ENCODE measurements at places on chromosomes 2 and 18. TPM values are rescaled to one million over a fixed set of nuclear protein-coding genes. Genes with fewer than 3 reads are reported as not detected.

GRCh38 chr2:240704651-240705050, 13.0 kb downstream of the AQP12A start:
- no peak for DNase-seq
- H3K27me3 ChIP-seq = no peaks in the 10 kb centered on the region
- no peaks in the 10 kb centered on the region for H3K4me1 ChIP-seq
- no peak overlapping the region for H3K4me3 ChIP-seq
- H3K27ac ChIP-seq = no peak overlapping the region

DNA sequence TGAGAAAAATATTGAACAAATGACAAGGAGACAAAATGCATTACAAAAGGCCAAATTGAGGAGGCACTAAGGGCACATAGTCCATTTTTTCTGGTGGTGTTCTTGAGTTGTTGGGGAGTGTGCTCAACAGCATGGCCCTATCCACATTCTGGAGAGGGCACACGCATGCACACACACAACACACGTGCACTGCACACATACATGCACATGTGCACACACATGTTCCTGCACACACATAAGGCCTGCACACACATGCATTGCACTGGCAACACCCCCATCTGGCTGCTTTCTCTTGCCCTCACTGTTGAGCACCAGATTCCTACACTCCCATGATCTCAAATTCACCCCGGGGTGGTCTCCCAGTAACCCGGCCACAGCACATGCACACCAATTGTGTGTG, 659.2 kb upstream of the RAB6C start:
- no peaks in the 10 kb centered on the region for H3K4me1 ChIP-seq
- no peaks in the 10 kb centered on the region for H3K36me3 ChIP-seq
- no peaks in the 10 kb centered on the region for H3K27me3 ChIP-seq
- no peak overlapping the region for H3K4me3 ChIP-seq

- DNase-seq = peak; percentile 60
- H3K27ac ChIP-seq = peak overlapping the region; percentile 84
- H3K4me3 ChIP-seq = no peak overlapping the region
- H3K4me1 ChIP-seq = no peaks in the 10 kb centered on the region
- no peaks in the 10 kb centered on the region for H3K36me3 ChIP-seq
These were observed 8.4 kb upstream of the SATB2 start for GRCh38 chr2:199465988-199466691.

GRCh38 chr18:33720133-33720532, 142.1 kb downstream of the ASXL3 start:
- no peaks in the 10 kb centered on the region for H3K27me3 ChIP-seq
- H3K27ac ChIP-seq = no peak overlapping the region
- H3K36me3 ChIP-seq = no peaks in the 10 kb centered on the region
- no peak for DNase-seq
- no peak overlapping the region for H3K4me3 ChIP-seq
- H3K4me1 ChIP-seq = no peaks in the 10 kb centered on the region

DNA sequence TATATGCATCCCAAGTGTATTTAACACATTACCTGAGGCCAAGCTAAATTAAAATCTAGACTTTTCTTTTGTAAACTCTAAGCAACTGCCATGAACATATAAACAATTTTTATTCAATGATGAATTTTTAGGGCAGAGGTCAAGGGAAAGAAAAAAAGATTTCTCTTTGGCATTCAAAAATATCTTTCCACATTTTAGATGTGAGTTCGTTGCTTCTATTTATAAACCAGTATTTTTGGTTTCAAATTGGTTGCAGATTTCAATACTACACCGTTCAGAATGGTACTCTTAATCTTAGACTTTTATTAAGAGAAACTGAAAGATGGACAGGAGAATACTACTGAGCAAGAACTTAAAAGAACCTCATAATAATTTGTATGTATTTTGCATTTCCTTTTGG, 293.6 kb upstream of the CCDC68 start:
- DNase-seq = no peak
- no peaks in the 10 kb centered on the region for H3K4me1 ChIP-seq
- H3K27ac ChIP-seq = no peak overlapping the region
- no peaks in the 10 kb centered on the region for H3K36me3 ChIP-seq
- no peak overlapping the region for H3K4me3 ChIP-seq
- H3K27me3 ChIP-seq = no peaks in the 10 kb centered on the region

GRCh38 chr2:188403676-188404075, 112.0 kb downstream of the GULP1 start:
- no peaks in the 10 kb centered on the region for H3K4me1 ChIP-seq
- H3K27me3 ChIP-seq = no peaks in the 10 kb centered on the region
- no peak overlapping the region for H3K4me3 ChIP-seq
- DNase-seq = no peak

DNA sequence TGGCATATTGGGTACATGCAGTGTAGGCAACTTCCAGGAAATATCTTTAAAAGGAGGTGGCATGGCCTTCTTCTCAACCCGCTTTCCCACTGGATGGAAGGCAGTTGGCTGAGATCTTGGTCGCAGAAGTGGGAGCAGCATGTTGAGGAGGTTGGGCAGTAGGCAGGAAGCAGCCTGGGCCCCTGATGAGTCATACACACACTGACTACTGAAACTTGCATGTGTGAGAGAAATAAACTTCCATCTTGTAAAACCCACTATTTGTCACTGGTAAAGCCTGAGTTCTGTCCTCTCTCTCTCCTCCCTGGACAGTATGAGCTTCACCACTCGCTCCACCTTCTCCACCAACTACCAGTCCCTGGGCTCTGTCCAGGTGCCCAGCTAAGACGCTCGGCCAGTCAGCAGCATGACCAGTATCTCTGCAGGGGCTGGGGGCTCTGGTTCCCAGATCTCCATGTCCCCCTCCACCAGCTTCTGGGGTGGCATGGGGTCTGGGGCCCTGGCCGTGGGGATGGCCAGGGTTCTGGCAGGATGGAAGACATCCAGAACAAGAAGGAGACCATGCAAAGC, 233.8 kb upstream of the SPRED2 start:
- no peaks in the 10 kb centered on the region for H3K27me3 ChIP-seq
- H3K27ac ChIP-seq = no peak overlapping the region

DNA sequence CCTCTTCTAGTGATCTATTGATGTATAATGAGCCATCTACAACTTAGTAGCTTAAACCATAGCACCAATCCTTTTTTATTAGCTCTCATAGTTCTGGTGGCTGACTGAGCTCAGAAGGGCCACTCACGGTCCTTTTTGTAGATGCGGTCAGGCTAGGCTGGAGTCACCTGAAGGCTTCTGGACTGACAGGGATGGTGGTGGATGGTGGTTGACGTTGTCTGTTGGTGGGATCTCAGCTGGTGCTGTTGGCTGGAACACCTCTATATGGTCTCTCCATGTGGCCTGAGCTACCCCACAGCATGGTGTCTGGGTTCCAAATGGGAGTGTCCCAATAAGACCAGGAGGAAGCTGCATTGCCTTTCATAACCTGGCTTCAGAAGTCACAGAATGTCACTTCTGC, 68.0 kb downstream of the BCL2L11 start:
- no peaks in the 10 kb centered on the region for H3K36me3 ChIP-seq
- DNase-seq = no peak
- no peak overlapping the region for H3K4me3 ChIP-seq

AP1S3 gene
- total RNA-seq = 8.8 TPM

GRCh38 chr2:35785564-35785963, 570.0 kb upstream of the CRIM1 start:
- H3K27me3 ChIP-seq = no peaks in the 10 kb centered on the region
- no peaks in the 10 kb centered on the region for H3K36me3 ChIP-seq
- H3K27ac ChIP-seq = no peak overlapping the region
- DNase-seq = no peak
- H3K4me3 ChIP-seq = no peak overlapping the region

- H3K4me1 ChIP-seq = no peaks in the 10 kb centered on the region
- H3K27ac ChIP-seq = no peak overlapping the region
- no peak overlapping the region for H3K4me3 ChIP-seq
These were observed 51.3 kb upstream of the NABP1 start for GRCh38 chr2:191626497-191627151.

GRCh38 chr18:36757991-36758390, 70.8 kb downstream of the TPGS2 start:
- H3K4me3 ChIP-seq = no peak overlapping the region
- H3K36me3 ChIP-seq = no peaks in the 10 kb centered on the region
- no peak for DNase-seq

PID1 gene
- 30.2 TPM for total RNA-seq

- DNase-seq = peak; percentile 34
- no peak overlapping the region for H3K4me3 ChIP-seq
- no peaks in the 10 kb centered on the region for H3K36me3 ChIP-seq
- no peak overlapping the region for H3K27ac ChIP-seq
These were observed 20.2 kb downstream of the IL18RAP start for GRCh38 chr2:102442967-102443828.

DNA sequence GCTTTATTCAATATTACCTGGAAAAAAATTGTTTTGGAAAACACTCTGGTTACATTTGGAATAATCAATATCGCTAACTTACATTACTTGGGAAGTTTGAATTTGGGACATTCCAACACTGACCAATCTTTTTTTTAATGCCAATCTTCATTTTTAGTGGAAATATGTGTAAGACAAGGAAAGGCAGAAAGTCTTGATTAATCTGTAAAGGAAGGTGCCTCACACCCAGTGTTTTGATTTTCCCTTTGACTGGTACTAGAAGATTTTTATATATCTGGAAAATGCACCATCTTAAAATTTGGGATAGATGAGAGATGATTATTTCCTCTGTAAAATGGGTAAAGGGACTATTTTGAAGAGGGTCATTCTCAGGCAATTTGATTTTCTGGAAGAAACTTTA, 879.2 kb upstream of the ZEB2 start:
- no peaks in the 10 kb centered on the region for H3K4me1 ChIP-seq
- no peak for DNase-seq
- H3K4me3 ChIP-seq = no peak overlapping the region
- H3K27me3 ChIP-seq = no peaks in the 10 kb centered on the region
- no peaks in the 10 kb centered on the region for H3K36me3 ChIP-seq

GRCh38 chr2:66364495-66365333, 70.2 kb upstream of the MEIS1 start:
- no peaks in the 10 kb centered on the region for H3K36me3 ChIP-seq
- H3K27me3 ChIP-seq = no peaks in the 10 kb centered on the region
- no peak for DNase-seq

DHRS9 gene
- 144 TPM for total RNA-seq

- H3K36me3 ChIP-seq = no peaks in the 10 kb centered on the region
- no peak within 1 kb of the TSS for H3K27ac ChIP-seq
- H3K27me3 ChIP-seq = peaks cover 40% of the 10 kb centered on the region
- DNase-seq = peak; percentile 38
- H3K4me1 ChIP-seq = peaks cover 2% of the 10 kb centered on the region
These were observed at the start of gene DSC3 for GRCh38 chr18:31042406-31043181. DSC3 (minus strand) TSS chr18:31042742; CDS start chr18:31042660, 82 bp downstream.

LYG2 gene
- total RNA-seq = not detected

DNA sequence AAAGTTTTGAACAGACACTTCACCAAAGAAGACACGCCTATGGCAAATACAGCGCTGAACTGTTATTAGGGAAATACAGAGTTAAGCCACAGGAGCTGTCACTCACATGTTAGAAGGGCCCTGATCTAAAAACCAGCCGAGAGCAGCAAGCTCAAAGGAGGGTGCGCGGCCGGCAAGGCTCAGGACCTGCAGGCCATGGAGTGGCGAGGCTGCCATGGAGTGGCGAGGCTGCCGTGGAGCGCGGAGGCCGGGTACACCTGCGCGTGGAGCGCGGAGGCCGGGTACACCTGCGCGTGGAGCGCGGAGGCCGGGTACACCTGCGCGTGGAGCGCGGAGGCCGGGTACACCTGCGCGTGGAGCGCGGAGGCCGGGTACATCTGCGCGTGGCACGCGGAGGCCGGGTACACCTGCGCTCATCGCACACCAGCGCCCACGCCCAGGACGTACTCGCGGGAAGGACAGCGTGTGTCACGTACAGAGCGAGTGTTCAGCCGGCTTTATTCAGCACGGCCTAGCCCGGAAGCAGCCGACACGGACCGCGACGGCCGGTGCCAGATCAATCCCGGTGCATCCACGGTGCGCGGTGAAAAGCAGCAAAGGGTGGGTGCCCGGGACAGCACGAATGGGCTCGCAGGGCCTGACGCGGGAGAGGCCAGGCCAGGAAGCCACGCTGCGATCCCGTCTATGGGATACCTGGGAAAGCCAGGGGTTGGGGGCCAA, 68.8 kb downstream of the SLC66A2 start:
- no peaks in the 10 kb centered on the region for H3K27me3 ChIP-seq
- no peaks in the 10 kb centered on the region for H3K4me1 ChIP-seq
- H3K27ac ChIP-seq = no peak overlapping the region
- H3K36me3 ChIP-seq = no peaks in the 10 kb centered on the region

- no peaks in the 10 kb centered on the region for H3K4me1 ChIP-seq
- H3K4me3 ChIP-seq = no peak overlapping the region
- H3K27me3 ChIP-seq = no peaks in the 10 kb centered on the region
These were observed 26.5 kb downstream of the ACVR1 start for GRCh38 chr2:157849591-157849990.

- H3K27ac ChIP-seq = no peak overlapping the region
- no peak for DNase-seq
- H3K27me3 ChIP-seq = no peaks in the 10 kb centered on the region
- no peak overlapping the region for H3K4me3 ChIP-seq
These were observed 788.4 kb downstream of the EPHA4 start for GRCh38 chr2:220783671-220784070.

- H3K4me1 ChIP-seq = no peaks in the 10 kb centered on the region
- no peaks in the 10 kb centered on the region for H3K27me3 ChIP-seq
- H3K27ac ChIP-seq = no peak overlapping the region
- H3K4me3 ChIP-seq = no peak overlapping the region
These were observed 215.4 kb upstream of the HNRNPA3 start for GRCh38 chr2:176997074-176997791.

SP5 gene
- 3.5 TPM for total RNA-seq

GRCh38 chr18:55732227-55733106, 144.5 kb upstream of the TCF4 start:
- no peak overlapping the region for H3K27ac ChIP-seq
- no peak for DNase-seq
- H3K36me3 ChIP-seq = no peaks in the 10 kb centered on the region
- no peaks in the 10 kb centered on the region for H3K27me3 ChIP-seq
- H3K4me3 ChIP-seq = no peak overlapping the region

CDK5R2 gene
- total RNA-seq = 0.56 TPM

Data from colonic mucosa (tissue), 4 donors.